ENCODE measurements at places on chromosomes 6 and 20. TPM values are rescaled to one million over a fixed set of nuclear protein-coding genes. Genes with fewer than 3 reads are reported as not detected.

SPATS1 gene
- total RNA-seq, result not detected

DNA sequence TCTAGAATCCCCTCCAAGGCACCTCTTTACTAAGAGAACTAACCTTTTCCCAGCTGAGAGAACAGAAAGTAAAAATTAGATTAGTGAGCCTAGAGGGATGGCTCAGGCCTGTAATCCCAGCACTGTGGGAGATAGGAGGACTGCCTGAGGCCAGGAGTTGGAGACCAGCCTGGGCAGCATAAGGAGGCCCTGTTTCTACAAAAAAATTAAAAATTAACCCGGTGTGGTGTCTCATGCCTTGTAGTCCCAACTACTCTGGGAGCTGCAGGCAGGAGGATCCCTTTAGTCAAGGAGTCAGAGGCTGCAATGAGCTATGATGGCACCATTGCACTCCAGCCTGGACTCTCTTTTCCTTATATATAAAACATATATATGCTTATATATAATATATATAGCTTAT is 5.5 kb upstream of the OOEP start:
- H3K27ac ChIP-seq, result no peak overlapping the region
- no peaks in the 10 kb centered on the region for H3K36me3 ChIP-seq

- no peaks in the 10 kb centered on the region for H3K27me3 ChIP-seq
- H3K36me3 ChIP-seq, result no peaks in the 10 kb centered on the region
- H3K4me1 ChIP-seq, result peaks cover 16% of the 10 kb centered on the region
- peak overlapping the region; percentile 83 for H3K4me3 ChIP-seq
Observed at GRCh38 chr6:13814938-13815575, 700 bp upstream of the MCUR1 start.

ANKEF1 gene
- 10.9 TPM for total RNA-seq

GRCh38 chr6:42629845-42630244 is 66.0 kb downstream of the UBR2 start:
- DNase-seq, result no peak
- H3K27ac ChIP-seq, result no peak overlapping the region
- no peaks in the 10 kb centered on the region for H3K27me3 ChIP-seq

DNA sequence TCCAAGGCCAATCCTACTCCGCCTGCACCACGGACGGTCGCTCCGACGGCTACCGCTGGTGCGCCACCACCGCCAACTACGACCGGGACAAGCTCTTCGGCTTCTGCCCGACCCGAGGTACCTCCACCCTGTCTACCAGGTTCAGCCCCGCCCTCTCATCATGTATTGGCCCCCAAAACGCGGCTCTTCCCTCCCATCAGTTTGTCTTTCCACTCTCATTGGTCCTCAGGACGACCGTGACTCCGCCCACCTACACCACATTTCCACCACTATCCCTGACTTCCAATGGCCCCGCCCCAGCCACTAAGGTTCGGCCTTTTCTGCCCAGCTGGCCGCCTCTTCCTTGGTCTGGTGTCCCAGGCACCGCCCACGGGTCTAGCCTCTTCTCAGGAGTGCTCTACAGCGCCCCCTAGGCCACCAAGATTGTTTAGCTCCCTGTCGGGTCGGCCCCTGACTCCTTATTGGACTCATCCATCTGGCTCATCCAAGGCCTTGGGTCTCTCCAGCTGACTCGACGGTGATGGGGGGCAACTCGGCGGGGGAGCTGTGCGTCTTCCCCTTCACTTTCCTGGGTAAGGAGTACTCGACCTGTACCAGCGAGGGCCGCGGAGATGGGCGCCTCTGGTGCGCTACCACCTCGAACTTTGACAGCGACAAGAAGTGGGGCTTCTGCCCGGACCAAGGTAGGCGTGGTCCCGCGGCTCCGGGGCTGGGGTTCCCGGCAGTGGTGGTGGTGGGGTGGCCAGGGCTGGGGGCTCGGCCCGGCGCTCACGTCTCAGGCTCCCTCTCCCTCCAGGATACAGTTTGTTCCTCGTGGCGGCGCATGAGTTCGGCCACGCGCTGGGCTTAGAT is 3.1 kb downstream of the MMP9 start:
- no peaks in the 10 kb centered on the region for H3K4me1 ChIP-seq
- no peak overlapping the region for H3K4me3 ChIP-seq
- no peak for DNase-seq
- no peaks in the 10 kb centered on the region for H3K36me3 ChIP-seq
- no peak overlapping the region for H3K27ac ChIP-seq
- H3K27me3 ChIP-seq, result peaks cover 71% of the 10 kb centered on the region

DNA sequence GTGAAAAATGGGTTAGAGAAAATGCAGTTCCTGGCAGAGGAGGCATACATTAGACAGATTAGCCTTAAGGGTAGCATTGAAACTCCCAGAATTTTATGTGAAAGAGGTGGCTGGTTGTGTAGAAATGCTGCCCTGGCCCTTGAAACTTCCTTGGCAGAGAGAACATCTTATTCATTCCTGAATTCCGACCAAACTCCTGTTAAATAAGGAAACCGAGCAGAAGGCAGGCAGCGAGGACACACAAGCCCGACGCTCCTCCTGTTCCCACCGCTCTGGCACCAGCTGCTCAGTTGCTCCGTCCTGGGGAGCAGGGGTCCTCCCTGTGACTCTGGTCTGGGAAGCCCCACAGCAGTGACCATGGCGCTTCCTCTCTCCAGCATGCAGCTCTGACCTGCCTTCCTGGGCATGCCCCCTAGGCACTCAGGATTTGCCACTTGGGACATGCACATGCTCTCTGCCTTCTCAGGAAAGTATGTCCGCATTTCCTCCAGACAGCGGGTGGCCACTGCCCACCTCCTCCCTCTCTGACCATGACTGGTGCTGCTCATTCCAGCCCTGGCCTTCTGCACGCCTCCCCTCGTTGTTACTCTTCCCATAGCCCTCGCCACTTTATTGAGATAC is 35.2 kb upstream of the CLDN20 start:
- H3K4me3 ChIP-seq, result no peak overlapping the region
- no peak for DNase-seq
- no peaks in the 10 kb centered on the region for H3K27me3 ChIP-seq
- peaks cover 1% of the 10 kb centered on the region for H3K36me3 ChIP-seq

DNA sequence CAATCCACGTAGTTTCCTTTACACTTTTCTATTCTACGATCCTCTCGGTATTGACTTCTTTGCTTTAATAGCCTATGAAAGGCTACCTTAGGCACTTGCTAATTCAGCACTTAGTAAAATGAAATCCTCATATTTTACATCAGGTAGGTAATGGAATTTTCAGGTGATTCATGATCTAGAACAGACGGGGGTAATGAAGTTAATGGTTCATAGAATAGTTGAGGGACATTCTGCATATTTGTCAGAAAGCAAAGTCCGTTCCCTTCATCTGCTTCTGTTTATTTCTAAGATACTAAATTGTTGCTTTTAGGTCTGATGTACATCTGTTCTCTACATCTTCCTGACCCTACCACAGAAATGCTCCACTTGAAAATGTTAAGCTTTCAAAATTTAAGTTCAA is 431.7 kb downstream of the CDKAL1 start:
- no peak overlapping the region for H3K4me3 ChIP-seq
- H3K27me3 ChIP-seq, result no peaks in the 10 kb centered on the region
- peaks cover 31% of the 10 kb centered on the region for H3K36me3 ChIP-seq
- H3K27ac ChIP-seq, result no peak overlapping the region
- H3K4me1 ChIP-seq, result peaks cover 5% of the 10 kb centered on the region
- DNase-seq, result no peak

- H3K4me3 ChIP-seq, result no peak overlapping the region
- H3K4me1 ChIP-seq, result peaks cover 49% of the 10 kb centered on the region
- no peaks in the 10 kb centered on the region for H3K27me3 ChIP-seq
Observed at GRCh38 chr20:47578543-47578942, 76.9 kb downstream of the NCOA3 start.

NRSN1 gene
- not detected for total RNA-seq

STMND1 gene
- total RNA-seq, result 0.22 TPM

DNA sequence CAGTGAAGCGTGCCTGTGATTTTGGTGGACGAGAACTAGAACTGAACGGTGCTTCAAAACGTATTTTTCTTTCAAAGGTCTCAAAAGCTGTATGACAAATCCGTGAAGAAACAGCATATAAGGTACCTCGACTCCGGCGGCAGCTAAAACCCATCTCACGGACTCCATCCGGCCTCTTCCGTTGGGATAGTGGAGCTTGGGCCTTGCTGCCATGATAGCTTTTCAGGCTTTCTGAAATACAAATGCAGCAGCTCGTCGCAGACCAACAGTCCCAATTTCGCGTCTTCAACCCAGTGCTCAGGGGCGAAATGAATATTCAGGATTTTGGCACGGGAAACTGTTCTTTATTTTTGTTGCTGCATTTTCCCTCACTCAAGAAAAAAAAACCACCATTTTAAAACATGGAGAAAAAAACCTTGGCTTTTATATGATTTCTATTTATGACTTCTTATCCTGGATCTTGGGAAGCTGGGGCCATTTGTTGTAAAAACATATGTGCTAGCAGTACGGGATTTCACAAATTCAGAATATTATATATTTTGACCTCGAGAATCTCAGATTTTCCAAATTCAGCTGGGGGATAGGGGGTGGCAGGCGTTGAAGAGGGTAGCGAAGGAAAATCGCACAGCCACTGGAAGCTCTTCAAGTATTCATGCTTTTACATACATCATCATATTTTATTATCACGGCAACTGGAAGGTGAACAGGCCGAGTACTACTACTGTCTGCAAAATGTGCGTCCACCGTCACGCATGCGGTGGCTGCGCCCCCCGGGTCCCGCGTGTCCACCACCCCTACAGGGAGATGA is 849 bp downstream of the GSTA4 start:
- H3K4me3 ChIP-seq, result peak overlapping the region; percentile 97
- peaks cover 23% of the 10 kb centered on the region for H3K36me3 ChIP-seq
- H3K4me1 ChIP-seq, result peaks cover 7% of the 10 kb centered on the region
- peak overlapping the region; percentile 100 for H3K27ac ChIP-seq
- no peaks in the 10 kb centered on the region for H3K27me3 ChIP-seq
- DNase-seq, result no peak

- H3K27me3 ChIP-seq, result no peaks in the 10 kb centered on the region
- peak overlapping the region; percentile 83 for H3K27ac ChIP-seq
- H3K4me1 ChIP-seq, result peaks cover 17% of the 10 kb centered on the region
- no peaks in the 10 kb centered on the region for H3K36me3 ChIP-seq
- DNase-seq, result no peak
Observed at GRCh38 chr6:114376611-114377175, 33.9 kb upstream of the HS3ST5 start.

GRCh38 chr20:43442282-43442880 is 15.3 kb upstream of the SRSF6 start:
- no peak for DNase-seq
- H3K4me3 ChIP-seq, result no peak overlapping the region
- H3K36me3 ChIP-seq, result no peaks in the 10 kb centered on the region
- H3K27ac ChIP-seq, result no peak overlapping the region
- peaks cover 13% of the 10 kb centered on the region for H3K27me3 ChIP-seq

Measured in progenitor cell of endocrine pancreas (in vitro differentiated cells).